Stimulated activated CD4-positive, alpha-beta T cell treated with anti-CD3 and anti-CD28 coated beads, Interleukin-12 subunit alpha, Interleukin-12 subunit beta, amount 100 ng/mL, for 48 hours (primary cell): ENCODE measurements at places on chromosomes 6 and 20.

GRCh38 chr20:58453391-58453790 is 61.8 kb downstream of the APCDD1L start:
- no peak for DNase-seq

GRCh38 chr20:59015411-59015810 is 3.8 kb upstream of the TUBB1 start:
- DNase-seq, result no peak

GRCh38 chr20:15637950-15638754 is 935.1 kb downstream of the KIF16B start:
- no peak for DNase-seq

GRCh38 chr20:21272679-21273078 is 30.5 kb upstream of the XRN2 start:
- DNase-seq, result no peak

DNA sequence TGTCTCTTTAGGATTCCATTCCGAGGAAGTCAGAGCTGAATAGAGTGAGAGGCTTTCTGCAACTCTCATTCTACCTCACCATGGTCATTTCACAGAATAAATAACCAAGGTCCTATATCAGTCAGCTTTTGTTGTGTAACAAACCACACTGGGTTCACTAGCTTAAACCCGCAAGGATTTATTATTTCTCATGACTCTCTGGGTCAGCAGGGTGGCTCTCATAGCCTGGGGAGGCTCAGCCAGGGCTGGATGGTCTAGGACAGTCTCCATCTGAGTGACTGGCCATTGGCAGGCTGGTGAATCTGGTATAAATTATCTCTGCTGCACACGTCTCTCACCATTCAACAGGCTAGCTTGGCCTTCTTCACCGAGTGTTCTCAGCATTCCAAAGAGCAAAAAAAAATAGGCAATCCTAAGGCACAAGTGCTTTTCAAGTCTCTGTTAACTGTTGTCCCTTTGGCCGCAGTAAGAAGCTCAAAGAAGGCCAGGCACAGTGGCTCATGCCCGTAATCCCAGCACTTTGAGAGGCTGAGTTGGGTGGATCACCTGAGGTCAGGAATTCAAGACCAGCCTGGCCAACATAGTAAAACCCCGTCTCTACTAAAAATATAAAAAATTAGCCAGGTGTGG is 39.7 kb downstream of the ISM1 start:
- DNase-seq, result no peak

- DNase-seq, result no peak
Observed at GRCh38 chr20:37917461-37917860, 14.5 kb downstream of the VSTM2L start.
